Cortex of kidney (tissue), 1 donor: ENCODE measurements at places on chromosomes 12 and 14.

DNA sequence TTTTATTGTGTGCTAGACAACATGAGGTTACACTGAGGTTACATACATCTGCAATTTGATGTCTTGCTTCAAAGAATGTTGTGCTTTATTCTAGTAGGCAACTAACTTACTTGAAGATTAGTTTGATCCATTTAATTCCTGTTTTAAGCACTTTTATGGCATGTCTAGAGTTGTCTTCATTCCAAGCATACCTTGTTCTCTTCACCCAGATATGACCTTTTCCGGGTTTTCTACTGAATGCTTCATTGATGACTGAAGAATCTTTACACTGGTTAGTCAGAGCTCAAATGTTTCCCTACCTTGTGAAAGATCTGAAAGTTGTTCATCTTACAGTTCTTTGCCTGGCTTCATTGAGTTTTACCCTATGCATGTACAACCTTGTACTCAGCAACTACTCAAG is 274.0 kb upstream of the KITLG start:
- no peak for DNase-seq

DNA sequence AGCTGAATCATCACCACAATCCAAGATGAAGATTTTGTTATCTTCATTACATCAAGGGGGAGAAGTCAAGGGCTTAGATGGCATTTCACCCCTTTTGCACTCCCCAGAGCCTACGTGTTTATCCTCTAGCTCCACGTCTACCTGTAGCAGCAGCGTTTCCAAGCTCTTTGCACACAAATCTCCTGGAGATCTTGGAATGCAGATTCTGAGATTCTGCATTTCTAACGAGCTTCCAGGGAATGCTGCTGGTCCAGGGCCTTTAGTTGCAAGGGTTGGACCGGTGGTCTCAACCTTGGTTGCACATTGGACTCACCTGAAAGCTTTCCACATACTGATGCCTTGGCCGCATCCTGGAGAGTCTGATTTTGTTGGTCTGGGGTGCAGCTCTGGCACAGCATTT is 49.5 kb upstream of the STON2 start:
- no peak for DNase-seq

- no peak for DNase-seq
These were observed 189.4 kb downstream of the NTF3 start for GRCh38 chr12:5621329-5621728.

DNA sequence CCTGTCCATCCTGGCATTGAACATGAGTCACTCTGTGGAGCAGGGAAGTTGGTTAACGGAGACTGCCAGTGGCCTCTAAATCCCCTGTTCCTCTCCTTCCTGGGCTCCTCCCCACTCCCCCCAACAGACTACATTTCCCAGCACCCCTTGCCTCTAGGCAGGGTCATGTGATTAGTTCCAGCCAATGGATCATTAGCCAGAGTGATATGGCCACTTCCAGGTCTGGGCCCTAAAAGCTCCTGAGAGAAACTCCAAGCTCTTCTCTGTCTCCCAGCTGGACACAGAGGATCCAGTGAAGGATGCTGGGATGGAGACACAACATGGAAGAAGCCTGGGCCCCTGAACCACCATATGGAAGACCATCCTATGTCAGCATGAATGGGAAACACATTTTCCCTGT is 54.4 kb upstream of the RFLNA start:
- DNase-seq, result no peak

- DNase-seq, result no peak
These were observed 1008.4 kb downstream of the SLC6A15 start for GRCh38 chr12:83904175-83904574.

DNA sequence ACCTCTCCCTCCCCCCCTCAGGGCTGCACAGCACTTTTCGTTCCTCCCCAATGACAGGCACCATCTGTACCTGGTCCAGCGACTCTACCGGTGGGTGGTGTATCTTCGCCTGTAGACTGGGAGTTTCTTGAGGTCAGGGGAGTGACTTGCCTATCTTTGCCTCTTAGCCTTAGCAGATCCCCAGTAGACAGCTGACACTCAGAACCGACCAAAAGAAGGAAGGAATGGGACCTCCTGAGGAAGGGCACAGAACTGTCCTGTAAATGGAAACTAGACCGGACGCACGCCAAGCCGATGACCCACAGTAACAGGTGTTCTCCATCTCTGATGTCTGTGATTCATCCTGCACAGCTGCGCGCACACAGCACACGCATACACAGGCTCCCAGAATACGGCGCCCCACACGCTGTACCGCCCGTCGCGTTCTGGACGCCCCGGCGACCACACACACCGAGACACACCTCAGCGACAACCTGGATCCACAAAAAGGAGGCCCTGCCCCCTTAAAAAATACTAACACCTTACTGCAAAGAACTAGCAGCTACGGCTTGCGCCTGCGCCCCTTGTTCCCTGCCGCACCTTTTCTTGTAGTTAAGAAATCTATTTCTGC is 673 bp upstream of the TTC9 start:
- DNase-seq, result no peak

DNA sequence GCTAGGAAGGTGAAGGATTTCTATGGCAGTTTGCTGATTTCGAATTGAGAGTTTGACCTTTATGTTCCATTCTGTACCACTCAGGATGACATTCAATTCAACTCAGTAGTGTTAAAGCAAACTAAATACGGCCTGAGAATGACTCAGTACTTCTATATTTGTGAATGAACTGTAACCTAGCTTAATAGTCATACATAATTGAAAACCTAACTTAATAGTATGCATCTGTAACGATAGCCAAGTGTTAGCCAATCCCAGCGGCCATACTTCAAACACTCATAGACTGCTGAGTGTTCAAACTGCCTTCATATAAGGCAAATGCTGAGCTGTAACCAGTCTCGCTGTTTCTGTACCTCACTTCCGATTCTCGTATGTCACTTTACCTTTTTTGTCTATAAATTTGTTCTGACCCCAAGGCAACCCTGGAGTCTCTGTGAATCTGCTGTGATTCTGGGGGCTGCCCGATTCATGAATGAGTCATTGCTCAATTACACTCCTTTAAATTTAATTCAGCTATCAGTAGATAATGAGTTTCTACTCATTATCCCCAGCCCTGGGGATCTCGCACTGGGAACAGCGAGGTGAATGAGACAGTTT is 98.5 kb upstream of the SLC24A4 start:
- DNase-seq, result no peak

- DNase-seq, result no peak
These were observed 794 bp downstream of the SLC22A17 start for GRCh38 chr14:23351681-23352505.

- no peak for DNase-seq
These were observed 20.9 kb downstream of the SLCO1C1 start for GRCh38 chr12:20716037-20716436.

- no peak for DNase-seq
These were observed 320.7 kb downstream of the PAWR start for GRCh38 chr12:79370021-79370420.

GRCh38 chr14:56896922-56897321 is 86.6 kb upstream of the OTX2 start:
- no peak for DNase-seq

DNA sequence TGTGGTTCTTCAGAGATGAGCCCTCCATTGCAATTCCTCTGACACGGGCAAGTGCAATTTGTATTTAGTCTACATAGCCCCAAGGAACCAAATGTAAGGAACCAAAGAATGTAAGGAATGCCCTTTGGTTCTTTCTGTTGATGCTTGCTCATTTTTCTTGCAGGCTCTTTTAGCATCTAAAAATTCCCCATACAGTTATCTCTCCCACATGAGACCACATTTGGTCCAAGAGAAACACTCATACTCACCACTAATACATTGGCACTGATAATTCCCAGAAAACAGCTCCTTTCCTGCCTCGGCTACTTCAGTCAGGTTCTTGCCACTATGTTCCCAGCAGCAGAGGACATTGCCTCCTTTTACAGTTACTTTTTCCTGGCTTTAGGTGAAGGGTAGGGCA is 332.6 kb downstream of the AEBP2 start:
- DNase-seq, result no peak

GRCh38 chr12:111943929-111944328 is 69.0 kb downstream of the TMEM116 start:
- DNase-seq, result no peak

GRCh38 chr12:92540782-92541423 is 161.9 kb upstream of the PLEKHG7 start:
- DNase-seq, result no peak

DNA sequence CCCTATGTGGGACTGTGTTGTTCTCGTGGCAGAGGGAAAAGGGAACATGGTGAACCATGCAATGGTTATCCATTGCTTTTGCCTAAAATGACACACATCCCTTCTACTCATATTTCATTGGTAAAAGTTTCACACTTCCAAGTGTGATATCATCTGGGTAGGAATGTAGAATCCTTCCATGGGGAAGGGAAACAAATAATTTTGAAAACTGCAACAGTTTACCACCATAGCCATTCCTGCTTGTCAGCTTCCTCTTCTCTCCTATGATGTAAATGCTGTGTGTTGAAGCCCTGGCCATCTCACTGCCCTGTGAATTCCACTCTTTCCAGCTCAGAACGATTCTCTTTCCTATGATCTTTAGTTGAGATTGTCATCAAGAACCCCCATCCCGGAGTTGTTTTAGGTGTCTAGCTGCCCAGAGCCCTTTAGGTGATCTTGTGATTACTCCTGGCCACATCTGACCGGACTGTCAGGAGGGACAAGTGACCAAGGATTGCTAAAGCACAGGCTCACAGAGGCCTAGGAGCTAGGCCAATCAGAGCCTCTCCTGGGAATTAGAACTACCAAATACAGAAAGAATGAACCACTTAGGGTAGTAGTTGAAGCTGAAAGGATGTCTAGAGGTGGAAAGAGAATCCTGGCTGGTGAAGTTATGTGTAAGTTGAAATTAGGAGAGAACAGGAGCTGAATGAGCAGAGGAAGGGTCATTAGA is 84.6 kb downstream of the VCPKMT start:
- DNase-seq, result no peak

DNA sequence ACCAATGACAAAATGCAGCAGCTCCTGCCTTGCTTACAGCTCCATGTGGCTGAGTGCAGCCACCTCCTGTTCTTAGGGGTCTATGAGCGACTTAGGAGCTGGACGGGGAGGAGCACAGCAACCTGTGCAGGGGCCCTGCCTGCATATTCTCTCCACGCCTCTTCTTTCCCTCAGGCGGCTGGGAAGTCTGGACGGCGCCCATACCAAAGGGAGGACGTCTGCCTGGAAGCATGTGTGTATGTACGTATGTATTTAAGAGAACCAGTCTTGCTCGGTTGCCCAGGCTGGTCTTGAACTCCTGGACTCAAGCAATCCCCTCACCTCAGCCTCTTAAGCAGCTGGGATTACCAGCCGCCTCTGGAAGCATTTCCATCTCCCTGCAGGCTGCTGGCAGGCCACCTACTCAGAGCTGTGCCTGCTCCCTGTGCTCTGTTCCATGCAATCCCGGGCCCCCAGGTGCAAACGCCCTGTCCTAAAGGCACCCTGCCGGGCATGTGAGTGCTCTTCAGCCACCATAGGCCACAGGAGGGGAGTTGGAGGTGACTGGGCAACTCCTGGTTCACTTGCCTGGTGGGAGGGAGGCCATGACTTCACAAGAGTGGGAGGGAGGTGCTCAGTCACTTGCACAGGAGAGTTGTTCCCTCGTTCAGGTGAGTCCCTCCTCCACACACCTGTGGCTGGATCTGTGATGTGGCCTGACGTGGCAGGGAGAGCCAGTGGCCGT is 44.3 kb downstream of the KCNA5 start:
- no peak for DNase-seq

GRCh38 chr12:132275110-132275531 is 54.3 kb downstream of the GALNT9 start:
- DNase-seq, result no peak

GRCh38 chr14:101337053-101337452 is 224.2 kb upstream of the DIO3 start:
- DNase-seq, result no peak

- DNase-seq, result no peak
These were observed 49.5 kb downstream of the RBMS2 start for GRCh38 chr12:56571121-56571520.

- no peak for DNase-seq
These were observed 1010.5 kb downstream of the NRXN3 start for GRCh38 chr14:79180656-79181055.

- no peak for DNase-seq
These were observed 281.3 kb downstream of the NPAS3 start for GRCh38 chr14:33219957-33220356.

DNA sequence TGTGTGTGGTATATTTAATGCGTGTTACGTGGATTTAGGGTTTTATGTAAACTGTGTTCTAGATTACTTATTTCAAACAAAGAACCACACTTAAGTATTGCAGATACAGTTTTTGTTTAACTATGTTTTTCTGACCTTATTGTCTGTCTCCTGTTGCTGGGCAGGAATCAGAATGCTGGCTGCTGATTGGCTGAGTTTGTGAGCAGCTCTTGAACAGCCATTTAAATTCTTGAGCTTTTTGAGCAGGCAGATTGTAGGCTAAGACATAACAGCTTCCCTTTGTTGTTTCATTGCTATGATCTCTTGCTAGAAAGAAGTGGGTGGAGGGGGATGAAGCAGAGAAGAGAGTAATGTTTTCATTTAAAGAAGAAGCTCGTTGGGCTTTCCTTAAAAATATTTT is 52.2 kb downstream of the ATF7IP start:
- DNase-seq, result no peak

DNA sequence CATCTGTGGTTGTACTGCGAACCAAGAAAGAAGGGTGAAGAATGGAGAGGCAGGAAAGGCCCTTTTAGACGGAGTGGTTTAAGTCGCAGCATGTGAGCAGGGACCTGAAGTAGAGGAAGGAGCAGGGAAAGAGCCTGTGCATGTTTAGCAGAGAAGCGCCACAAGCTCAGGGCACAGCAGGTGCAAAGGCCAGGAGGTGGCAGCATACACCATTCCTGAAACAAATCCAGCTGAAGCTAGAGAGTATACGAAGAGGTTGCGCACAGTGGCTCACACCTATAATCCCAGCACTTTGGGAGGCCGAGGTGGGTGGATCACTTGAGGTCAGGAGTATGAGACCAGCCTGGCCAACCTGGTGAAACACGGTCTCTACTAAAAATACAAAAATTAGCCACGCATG is 49.9 kb downstream of the HELB start:
- no peak for DNase-seq

DNA sequence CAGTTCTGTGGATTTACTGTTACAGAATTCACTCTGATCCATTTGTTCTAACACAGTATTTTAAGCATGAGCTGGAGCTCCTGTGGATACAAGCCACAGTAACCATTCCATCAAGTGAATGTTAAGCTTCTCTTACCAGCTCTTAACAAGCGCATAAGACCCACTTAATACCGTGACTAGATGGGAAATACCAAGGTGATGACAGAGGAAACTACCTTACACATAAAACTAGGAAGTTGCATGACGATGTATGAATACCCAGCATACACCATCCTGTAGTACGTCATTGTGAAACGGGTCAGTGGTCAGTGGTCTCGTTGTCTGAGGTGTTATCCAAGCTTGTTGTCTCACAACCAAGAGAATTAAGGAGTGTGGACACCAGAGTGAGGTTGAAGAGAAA is 2.0 kb upstream of the GALC start:
- no peak for DNase-seq

- no peak for DNase-seq
These were observed 80.4 kb downstream of the DUSP16 start for GRCh38 chr12:12482150-12482761.

DNA sequence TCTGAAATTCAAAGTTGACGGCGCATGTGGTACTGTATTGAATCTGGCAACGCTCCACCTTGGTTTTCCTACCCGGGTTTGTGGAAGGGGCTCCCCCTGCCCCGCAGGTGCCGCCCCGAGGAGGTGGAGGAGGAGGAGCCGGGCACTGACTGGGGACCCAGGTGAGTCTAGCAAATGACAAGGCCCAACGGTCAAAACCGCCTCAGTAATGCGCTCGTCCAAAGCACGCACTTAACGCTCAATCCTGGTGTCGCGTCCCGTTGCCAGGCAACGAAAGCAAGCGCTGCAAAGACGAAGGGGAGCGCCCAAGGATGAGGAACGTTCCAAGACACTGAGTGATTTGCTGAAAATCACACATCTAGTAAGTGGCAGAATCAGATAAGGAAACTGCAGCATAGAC is 24.0 kb upstream of the CLEC4E start:
- DNase-seq, result no peak
